Smooth muscle cell of the pulmonary artery (primary cell): ENCODE measurements at places on chromosomes 1 and 21. TPM values are rescaled to one million over a fixed set of nuclear protein-coding genes. Genes with fewer than 3 reads are reported as not detected.

KRTAP23-1 gene
- total RNA-seq, result not detected in 2 replicates

SYT14 gene
- total RNA-seq, result 0.13 and 9.1 TPM in 2 replicates

KCNT2 gene
- total RNA-seq, result 6.6 and 10.8 TPM in 2 replicates

ZNF648 gene
- not detected in 2 replicates for total RNA-seq

ADAMTSL4 gene
- 13.4 and 31.1 TPM in 2 replicates for total RNA-seq

SLC5A9 gene
- total RNA-seq, result not detected in 2 replicates

C1orf94 gene
- total RNA-seq, result 0.07 TPM in 1 of 2 replicates, not detected in the other

CD84 gene
- not detected in 2 replicates for total RNA-seq

KRTAP21-2 gene
- total RNA-seq, result not detected in 2 replicates

MAN1C1 gene
- total RNA-seq, result 5.8 and 13.4 TPM in 2 replicates

CASQ1 gene
- 0.10 and 0.20 TPM in 2 replicates for total RNA-seq

FBXO2 gene
- 1.4 and 3.4 TPM in 2 replicates for total RNA-seq

BMP8B gene
- under 0.01 TPM in 1 of 2 replicates, not detected in the other for total RNA-seq

NES gene
- total RNA-seq, result 43.7 and 57.4 TPM in 2 replicates

GJB3 gene
- total RNA-seq, result 0.07 TPM in 1 of 2 replicates, not detected in the other
